ENCODE measurements at places on chromosomes 2 and 18. TPM values are rescaled to one million over a fixed set of nuclear protein-coding genes. Genes with fewer than 3 reads are reported as not detected.

RNF25 gene
- total RNA-seq = 24.2 TPM

LYPD1 gene
- 58.1 TPM for total RNA-seq

FBXO36 gene
- total RNA-seq = 1.6 TPM

CCDC141 gene
- 0.13 TPM for total RNA-seq

CPS1 gene
- total RNA-seq = 12.8 TPM

ALKAL2 gene
- not detected for total RNA-seq

SERPINB10 gene
- total RNA-seq = 0.07 TPM

CDKL4 gene
- total RNA-seq = 0.86 TPM

KDM3A gene
- 40.3 TPM for total RNA-seq

GAL3ST2 gene
- not detected for total RNA-seq

E2F6 gene
- total RNA-seq = 13.9 TPM

MGAT5 gene
- total RNA-seq = 67.8 TPM

ALPI gene
- total RNA-seq = not detected

LOXL3 gene
- total RNA-seq = 0.72 TPM

KLHL30 gene
- total RNA-seq = not detected

SEH1L gene
- 63.2 TPM for total RNA-seq

CACNB4 gene
- total RNA-seq = 1.2 TPM

PREPL gene
- total RNA-seq = 52.7 TPM

LINC00305 gene
- not detected for total RNA-seq

SCN7A gene
- not detected for total RNA-seq

PPP3R1 gene
- 59.2 TPM for total RNA-seq

TPRKB gene
- 70.6 TPM for total RNA-seq

PRSS56 gene
- not detected for total RNA-seq

OSBPL6 gene
- 11.8 TPM for total RNA-seq

IL36B gene
- total RNA-seq = not detected

PAIP2B gene
- total RNA-seq = 1.2 TPM

TRIM54 gene
- not detected for total RNA-seq

RAB31 gene
- total RNA-seq = 35.8 TPM

COL4A3 gene
- total RNA-seq = 0.14 TPM

POLR1A gene
- 55.3 TPM for total RNA-seq

KIF5C gene
- under 0.01 TPM for total RNA-seq

MIB1 gene
- total RNA-seq = 76.3 TPM

IAH1 gene
- 30.9 TPM for total RNA-seq

CAPN14 gene
- total RNA-seq = under 0.01 TPM

KIAA2012 gene
- not detected for total RNA-seq

EPB41L3 gene
- total RNA-seq = 129 TPM

SPC25 gene
- total RNA-seq = 16.4 TPM

INPP4A gene
- 31.9 TPM for total RNA-seq

ZNF396 gene
- 1.3 TPM for total RNA-seq

PSMA8 gene
- total RNA-seq = not detected

COL4A4 gene
- 0.93 TPM for total RNA-seq

XPO1 gene
- total RNA-seq = 371 TPM

QPCT gene
- 15.2 TPM for total RNA-seq

ADD2 gene
- total RNA-seq = 7.3 TPM

HOXD10 gene
- not detected for total RNA-seq

CPLX4 gene
- not detected for total RNA-seq

CCDC150 gene
- 26.3 TPM for total RNA-seq

SPAG16 gene
- 21.4 TPM for total RNA-seq

SIX3 gene
- not detected for total RNA-seq

TOGARAM2 gene
- 0.13 TPM for total RNA-seq

PRKAG3 gene
- total RNA-seq = not detected

TMEM178A gene
- 0.80 TPM for total RNA-seq

TNFRSF11A gene
- total RNA-seq = 5.5 TPM

CCDC68 gene
- total RNA-seq = 3.0 TPM

IMPA2 gene
- total RNA-seq = 8.8 TPM

CPO gene
- not detected for total RNA-seq

SCN9A gene
- 1.1 TPM for total RNA-seq
